ENCODE measurements at places on chromosomes 5 and 9.

GRCh38 chr5:124301850-124302249 lies 444.6 kb downstream of the ZNF608 start:
- no peak for DNase-seq

DNA sequence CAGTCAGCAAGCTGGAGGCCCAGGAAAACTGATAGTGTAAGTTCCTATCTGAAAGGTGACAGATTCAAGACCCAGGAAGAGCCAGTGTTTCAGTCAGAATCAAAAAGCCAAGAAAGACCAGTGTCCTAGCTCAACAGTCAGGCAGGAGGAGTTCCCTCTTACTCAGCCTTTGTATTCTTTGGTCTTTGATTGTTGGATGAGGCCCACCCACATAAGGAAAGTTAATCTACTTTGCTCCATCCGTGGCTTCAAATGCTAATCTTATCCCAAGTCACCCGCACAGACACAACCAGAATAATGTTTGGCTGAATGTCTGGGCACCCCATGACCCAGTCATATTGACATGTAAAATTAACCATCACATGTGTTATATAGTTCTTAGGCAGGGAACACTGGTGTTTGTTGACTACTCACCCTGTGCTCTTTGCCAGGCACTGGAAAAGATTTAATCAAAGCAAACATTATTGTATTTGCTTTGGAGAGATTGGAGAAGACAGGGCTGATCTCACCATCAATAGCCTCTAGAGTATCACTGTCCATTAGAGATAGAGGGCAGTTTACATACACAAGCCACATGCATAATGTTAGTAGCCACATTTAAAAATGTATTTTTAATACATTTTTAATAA lies 96.3 kb upstream of the KCNN2 start:
- no peak for DNase-seq

GRCh38 chr5:71806711-71807110 lies 87.6 kb downstream of the CARTPT start:
- DNase-seq, result no peak

- DNase-seq, result no peak
These were observed 6.6 kb upstream of the OTULINL start for GRCh38 chr5:14574891-14575508.

DNA sequence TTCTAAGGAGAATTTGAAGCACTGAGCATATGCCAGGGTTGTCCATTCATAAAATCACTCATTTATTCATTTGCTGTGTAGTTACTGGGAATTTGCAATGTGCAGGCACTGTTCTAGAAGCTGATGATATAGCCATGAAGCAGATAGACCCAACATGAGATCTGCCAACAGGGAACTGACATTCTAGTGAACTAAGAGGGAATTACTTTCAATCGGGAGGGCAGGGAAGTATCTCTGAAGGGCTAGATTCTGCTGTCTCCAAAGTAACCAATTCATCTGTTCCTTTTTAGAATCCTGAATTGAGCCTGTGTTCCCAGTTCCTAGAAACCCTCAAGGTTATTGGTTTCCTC lies 11.4 kb upstream of the ARHGAP26 start:
- no peak for DNase-seq

DNA sequence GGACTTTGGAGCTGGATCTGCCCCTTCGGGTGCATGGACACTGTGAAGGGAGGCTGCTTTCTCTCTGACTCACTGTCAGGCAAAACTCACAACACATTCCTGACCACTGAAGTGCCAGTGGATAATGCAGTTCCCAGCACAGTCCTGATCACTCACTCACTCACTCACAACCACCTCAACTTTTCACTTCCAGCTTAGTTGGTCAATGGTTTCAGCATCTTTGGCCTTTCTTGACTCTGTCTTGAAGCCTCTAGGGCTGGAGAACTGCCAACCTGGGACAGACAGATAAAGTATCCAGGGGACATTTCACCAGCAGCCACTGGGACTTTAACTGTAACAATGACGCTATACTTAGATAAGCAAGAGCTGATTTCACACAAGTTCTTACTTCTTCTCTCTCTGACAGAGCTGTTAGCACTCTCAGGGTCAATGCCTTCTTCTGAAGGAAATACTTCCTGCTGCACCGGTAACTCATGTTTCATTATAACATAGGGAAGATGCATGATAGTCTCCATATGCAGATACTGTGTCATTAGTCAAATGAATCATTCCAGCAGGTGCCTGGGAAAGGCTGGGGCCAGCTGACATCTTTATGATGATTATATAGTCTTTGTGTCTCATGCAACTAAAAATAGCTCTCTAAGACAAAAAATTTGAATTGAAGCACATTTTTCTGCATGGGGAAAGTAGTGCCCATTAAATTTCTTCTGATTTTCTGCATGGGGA lies 499.0 kb downstream of the SEMA5A start:
- DNase-seq, result no peak

DNA sequence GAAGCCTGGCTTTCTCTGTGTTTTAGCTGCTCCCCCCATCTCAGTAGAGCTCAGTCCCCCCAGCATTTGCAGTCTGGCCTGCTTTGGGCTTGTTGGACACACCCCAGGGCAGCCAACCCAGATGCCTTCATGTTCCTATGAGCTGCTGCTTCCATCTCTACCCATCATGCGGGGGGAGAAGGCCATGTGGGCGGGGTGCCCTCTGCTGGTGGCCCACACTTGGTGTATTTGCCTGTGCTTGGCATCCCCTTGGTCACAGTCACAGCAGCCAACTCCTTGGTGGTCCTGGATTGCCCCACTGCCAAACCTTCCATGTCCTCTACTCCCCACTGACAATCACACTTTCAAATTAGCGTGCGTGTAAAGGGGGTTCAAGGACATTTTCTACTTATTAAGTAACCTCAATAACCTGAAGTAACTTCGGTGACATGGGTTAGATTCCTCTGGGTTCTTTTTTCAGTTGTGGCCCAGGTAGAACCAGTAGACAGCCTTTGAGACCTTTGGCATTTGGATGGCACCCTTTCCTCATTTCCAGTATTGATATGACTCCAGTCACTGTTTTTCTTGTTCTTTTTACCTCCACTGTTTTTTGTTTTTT lies 42.8 kb downstream of the SNX30 start:
- DNase-seq, result no peak

- no peak for DNase-seq
These were observed 170.2 kb downstream of the TRIM32 start for GRCh38 chr9:116857321-116857720.

DNA sequence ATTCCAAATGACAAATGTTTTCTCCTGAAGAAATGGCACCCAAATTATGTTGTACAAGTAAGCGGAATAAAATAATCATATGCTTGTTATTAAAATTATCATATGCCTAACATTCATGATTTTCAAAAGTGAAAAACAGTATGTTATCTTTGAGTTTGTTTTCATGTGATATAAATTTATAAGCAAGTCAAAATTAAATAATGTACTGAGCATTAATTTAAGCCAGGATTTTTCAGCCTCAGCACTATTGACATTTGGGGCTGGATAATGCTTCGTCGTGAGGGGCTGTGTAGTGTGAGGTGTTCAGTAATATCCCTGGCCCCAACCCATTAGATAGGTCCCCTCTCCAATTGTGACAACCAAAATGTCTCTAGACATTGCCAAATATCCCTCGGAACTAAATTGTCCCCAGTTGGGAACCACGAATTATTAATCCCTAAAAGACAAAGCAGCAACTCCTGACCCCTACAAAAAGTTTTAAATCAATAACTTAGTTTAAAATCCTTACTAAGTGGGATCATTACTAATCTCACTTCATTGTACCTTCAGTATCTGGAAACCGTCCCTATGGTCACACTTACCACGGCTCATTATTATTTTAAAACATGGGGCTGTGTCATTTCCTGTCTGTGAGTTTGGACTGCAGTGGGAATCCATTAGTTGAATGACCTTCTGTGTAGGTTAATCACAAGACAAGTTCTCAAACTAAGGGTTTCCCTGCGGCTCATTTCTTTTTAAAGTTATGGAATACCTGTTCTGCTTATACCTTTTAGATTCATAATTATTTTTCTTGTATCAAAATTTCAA lies 1.3 kb upstream of the NNT start:
- no peak for DNase-seq

- DNase-seq, result no peak
These were observed 108.6 kb upstream of the TMEM161B start for GRCh38 chr5:88377240-88377639.

DNA sequence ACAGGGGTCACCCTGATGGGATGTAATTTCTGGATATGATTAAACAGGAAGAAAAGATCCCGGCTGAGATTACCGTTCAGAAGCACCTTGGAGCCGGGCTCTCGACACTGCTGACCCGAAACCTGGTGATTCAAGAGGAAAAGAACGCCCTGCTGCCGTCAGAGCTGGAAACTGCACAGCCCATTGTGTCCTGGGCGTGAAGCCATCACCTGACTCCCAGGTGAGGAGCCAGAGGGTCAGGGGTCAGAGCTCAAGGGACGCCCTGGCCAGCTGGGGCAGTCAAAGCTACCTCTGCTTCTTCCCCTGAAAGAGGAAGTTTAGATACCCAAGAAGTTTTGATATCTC lies 17.8 kb upstream of the SLC12A7 start:
- DNase-seq, result no peak

- no peak for DNase-seq
These were observed 1.7 kb downstream of the TUT7 start for GRCh38 chr9:86352440-86353077.

- DNase-seq, result no peak
These were observed 313.1 kb upstream of the PUM3 start for GRCh38 chr9:3157011-3157410.
